ENCODE measurements at places on chromosomes 11 and 22.

- no peak for DNase-seq
Observed at GRCh38 chr11:10659339-10660216, 34.0 kb downstream of the IRAG1 start.

DNA sequence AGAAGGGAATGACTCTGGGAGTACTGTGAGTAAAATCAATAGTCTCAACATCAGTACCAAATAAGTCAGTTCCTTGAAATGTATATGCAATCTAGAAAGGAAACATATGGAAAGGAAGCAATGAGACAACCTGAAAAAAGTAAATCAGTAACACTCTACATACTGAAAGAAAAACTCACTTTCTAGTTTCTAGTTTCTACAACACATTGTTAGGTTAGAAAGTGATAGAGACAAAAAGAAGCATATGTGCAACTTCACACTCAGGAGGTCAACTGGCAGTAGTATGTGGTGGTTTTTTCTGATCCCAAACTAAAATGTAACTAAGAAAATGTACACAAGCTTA is 156.5 kb upstream of the SOX6 start:
- no peak for DNase-seq

DNA sequence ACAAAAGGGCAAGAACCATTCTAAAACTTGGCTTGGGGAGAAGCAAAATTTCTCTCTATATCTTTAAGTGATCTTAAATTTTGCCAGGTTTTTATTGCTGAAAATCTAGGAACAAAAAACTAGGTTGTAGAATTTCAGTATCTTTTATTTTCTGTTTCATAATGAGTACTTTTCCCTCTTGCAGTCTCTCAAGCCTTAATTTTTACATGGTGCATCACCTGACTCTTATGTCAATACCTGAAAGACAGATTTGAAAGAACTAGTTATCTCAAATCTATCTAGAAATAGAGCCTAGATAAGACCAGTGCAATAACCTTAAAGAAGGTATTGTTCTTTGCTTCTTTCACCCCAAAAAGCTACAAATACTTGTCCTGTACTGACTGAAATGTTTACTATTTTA is 122.1 kb downstream of the TRIM44 start:
- DNase-seq: no peak

- DNase-seq: no peak
Observed at GRCh38 chr11:59284773-59285129, 72.0 kb upstream of the MPEG1 start.

GRCh38 chr11:13672576-13673210 is 4.2 kb downstream of the FAR1 start:
- no peak for DNase-seq

DNA sequence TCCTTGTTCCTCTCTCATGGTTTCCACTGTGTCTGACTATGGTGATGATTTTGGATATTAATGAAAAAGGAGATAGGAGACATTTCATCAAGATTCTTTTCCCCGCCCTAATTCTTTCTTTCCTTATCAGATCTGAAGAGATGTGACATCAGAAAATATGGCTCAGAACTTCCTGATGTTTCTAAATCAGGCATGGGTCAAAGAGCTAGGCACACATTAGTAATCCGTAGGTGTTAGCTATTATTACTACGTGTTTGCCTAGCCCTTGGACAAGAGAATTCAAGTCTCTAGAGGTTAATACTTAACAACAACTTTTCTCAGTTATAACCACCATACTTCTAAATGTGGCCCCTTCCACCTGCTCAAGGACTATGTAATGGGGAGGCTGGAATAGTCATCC is 5.8 kb downstream of the JOSD1 start:
- no peak for DNase-seq

DNA sequence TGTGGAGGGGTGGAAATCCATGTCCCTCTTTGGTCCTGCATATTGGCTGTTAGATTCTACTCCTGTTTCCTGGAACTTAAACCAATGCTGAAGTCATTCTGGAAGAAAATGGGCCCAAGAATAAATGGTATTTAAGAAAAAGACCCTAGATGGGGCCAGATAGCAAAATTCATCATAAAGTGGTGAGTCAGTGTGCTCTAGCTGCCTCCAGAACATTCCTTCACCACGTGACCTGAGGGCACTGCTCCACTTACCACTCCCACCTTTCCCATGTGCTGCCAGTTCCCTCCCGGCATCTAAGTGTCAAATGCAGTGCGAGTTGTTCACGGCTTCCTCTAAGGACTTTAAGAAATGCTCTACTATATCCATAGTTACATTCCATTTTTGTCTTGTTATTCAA is 30.9 kb upstream of the NAP1L4 start:
- no peak for DNase-seq

DNA sequence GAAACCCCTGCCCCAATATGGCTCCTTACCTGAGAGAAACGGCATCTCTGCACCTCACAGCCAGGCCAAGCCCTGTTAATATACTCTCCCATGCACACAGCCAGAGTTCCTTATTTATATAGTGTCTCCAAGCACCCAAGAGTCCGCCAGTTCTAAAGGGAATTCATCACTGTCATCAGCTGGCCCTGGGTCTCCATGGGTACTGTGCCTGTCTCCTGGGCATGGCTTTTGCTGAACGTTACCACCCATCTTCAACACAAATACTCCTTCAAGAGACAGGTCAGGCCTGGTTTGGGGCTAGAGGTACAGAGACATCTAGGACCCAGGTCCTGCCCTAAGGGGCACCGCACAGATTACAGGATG is 1.6 kb upstream of the ATG16L2 start:
- no peak for DNase-seq

DNA sequence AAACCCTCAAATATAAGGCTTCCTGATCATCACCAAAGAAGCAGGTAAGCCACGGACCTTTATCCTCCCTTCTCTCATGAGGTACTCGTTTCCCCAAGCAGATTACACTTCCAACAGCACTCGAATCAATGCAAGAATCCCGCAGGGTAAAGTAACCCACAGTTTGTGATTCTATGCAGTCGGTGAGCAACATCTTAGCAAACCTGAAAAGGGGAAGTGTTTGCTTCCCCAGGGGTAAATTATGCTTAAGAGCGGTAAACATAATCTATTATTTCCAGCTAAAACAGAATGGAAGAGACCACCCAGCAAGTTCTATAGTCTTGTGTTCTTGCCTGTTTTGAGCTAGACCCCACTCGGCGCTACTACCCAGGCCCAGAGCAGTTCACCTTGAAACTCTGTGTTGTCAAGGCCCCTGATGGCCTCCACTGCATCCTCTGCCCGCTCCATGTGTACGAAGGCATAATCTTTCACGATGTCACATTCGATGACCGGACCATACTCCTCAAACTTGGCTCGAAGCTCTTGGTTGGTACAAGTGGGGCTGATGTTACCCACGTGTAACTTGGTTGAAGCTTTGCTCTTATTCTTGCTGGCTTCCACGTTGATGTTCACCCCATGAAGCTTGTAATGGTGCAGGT is 1.3 kb downstream of the RBM4B start:
- no peak for DNase-seq

- DNase-seq: no peak
Observed at GRCh38 chr22:44147008-44147645, 33.6 kb upstream of the PARVG start.

DNA sequence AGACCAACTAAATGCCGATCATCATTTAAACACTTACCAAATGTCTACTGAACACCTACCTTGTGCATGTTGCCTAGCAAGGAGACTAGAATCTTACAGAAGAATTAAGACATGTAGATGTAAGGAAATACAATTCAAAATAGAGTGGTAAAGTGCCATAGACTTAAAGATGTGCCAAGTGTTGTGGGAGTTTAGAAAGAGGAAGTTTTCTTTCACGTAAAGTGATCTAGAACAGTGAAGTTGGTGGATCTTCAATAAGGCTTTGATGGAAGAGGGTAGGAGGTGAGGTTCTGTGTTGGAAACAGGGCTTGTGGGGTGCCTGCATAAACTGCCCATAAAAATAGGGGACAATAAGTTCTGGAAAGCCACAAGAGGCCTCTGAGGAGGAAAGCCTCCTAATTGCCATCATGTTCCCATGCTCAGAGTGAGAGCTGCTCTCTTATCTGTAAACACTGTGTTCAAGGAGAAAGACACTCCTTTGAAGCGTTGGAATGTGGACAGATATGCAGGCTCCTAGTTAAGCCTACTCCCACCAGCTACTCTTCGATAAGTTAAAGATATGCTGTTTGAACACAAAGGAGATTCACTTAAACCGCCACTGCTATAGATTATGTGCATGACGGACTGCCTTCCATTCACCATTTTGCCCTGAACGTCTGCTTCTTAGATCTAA is 66.7 kb downstream of the HSD17B12 start:
- no peak for DNase-seq

GRCh38 chr22:19942157-19943081 is 801 bp upstream of the TXNRD2 start:
- peak; percentile 57 for DNase-seq

- no peak for DNase-seq
Observed at GRCh38 chr22:48827904-48828555, 999.6 kb downstream of the BRD1 start.

- peak; percentile 90 for DNase-seq
Observed at GRCh38 chr22:37162221-37163095, 12.7 kb upstream of the IL2RB start.

GRCh38 chr22:19713650-19714311 is 522 bp upstream of the SEPTIN5 start:
- no peak for DNase-seq

DNA sequence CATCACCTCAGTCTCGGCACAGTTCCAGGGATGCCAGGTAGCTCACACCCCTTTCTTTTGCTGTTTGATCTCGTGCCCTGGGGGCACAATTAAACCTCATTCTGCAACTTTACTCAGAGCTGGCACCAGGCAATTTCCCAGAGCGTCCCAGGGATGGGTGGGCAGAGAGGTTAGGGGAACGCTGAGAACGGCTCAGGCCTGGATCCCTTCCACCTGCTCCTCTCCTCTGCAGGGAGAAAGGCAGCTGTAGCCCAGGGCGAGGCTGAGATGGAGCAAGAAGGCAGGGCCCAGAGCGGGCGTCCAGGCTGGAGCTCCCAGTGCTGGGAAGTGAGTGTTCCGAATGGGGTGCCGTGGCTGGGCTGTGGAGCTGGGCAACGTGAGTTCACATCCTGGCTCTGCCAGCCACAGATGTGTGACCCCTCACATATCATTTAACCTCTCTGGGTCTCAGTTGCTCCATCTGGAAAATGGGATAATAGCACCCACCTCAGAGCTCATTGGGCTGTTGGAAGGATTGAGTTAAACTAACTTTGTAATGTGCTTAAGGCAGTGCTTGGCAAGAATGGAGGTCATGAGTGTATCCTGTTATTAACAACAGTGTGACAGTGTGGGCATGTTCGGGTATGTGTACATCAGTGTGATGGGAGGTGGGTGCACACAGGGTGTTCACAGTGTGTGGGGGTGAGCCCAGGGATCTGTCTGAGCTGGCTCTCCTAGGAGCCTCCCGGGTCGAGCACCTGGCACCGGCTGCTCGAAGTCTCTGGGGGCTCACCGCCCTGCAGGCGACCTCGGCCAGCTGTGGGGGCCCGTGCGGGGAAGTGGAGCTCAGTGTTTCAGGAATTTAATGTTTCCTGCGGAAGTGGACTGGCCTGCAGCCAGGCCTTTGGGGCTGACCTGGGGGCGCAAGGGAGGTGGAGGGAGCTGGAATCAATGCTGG is 15.5 kb downstream of the OTUB1 start:
- DNase-seq: no peak

GRCh38 chr11:132096132-132096825 is 725.9 kb downstream of the NTM start:
- DNase-seq: no peak

DNA sequence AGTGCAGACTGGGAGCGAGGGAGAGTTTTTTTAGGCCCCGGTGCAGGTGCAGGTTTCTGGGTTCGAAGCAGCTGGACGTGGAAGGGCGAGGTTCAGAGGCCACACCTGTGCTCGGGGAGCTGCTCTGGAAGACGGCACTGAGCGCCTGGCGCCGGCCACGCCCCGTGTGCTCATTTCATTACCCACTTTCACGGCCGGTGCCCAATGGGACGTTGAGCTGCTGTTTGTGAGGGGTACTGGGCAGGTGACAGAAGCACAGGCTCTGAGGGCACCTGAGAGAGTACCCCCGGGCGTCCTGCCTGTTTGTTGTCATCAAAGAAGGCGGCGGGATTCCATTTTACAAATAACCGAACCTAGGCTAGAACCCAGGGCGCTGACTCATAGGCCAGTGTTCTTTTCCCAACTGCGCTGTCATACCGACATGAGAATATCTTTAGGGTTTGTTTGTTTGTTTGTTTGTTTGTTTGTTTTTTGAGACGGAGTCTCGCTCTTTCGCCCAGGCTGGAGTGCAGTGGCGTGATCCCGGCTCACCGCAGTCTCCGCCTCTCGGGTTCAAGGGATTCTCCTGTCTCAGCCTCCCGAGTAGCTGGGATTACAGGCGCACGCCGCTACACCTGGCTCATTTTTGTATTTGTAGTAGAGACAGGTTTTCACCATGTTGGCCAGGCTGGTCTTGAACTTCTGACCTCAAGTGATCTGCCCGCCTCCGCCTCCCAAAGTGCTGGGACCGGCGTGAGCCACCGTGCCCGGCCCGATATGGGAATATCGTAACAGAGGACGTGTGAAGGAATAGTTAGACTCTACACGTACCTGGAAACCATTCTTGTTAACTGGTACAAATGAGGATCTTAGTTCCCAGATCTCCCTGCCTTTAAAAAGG is 16.6 kb upstream of the SPTBN2 start:
- DNase-seq: peak; percentile 70

DNA sequence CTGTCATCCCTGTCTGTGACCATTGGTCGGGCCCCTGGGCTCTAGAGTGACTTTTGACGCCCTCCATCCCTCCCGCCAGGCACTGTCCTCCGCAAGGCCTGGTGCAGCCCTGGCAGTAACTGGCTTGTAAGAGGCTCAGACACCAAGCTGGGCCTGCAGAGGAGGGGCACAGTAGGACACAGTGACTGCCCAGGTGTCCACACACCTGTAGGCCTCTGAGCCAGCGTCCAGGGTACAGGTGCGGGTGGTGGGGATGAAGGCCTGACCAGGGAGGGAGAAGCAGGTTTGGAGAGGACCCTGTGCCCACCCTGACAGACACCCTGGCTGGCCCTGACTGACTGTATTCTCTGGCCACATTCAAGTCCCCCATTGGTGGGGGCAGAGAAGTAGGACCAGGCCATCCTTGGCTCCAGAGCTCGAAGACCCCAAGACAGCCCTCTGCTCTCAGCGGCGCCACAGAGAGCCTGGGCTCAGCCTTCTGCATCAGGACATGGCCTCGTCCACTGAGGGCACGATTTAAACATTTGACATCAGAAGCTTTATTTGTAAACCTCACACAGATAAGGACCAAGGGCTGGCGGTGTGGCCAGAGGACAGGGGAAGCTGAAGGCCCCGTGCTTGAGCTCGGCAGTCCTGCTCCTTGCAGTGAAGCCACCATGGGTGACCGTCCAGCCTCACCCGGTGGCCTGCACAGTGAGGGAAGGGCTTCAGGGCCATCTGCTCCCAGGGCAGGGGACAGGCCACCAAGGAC is 31.4 kb downstream of the PPIL2 start:
- DNase-seq: no peak

GRCh38 chr22:42693055-42693762 is 27.5 kb downstream of the A4GALT start:
- no peak for DNase-seq

DNA sequence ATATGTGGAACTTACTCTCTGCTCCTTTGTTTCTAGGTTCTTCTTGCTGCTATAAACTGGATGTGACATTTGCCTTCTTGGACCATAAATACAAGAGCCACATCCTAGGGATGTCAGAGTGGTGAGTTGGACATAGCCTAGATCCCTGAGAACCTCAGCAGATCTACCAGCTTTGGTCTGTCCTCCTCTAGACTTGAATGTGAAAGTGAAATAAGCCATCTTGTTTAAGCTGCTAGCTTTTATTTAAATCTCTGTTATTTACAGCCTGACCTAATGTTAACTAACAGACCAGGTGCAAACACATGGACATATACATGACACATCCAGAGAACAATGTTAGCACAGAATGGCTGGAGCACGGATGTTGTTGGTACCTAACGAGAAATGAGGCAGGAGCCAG is 36.0 kb downstream of the SLN start:
- DNase-seq: no peak
